ENCODE measurements at places on chromosomes 11 and 22.

DNA sequence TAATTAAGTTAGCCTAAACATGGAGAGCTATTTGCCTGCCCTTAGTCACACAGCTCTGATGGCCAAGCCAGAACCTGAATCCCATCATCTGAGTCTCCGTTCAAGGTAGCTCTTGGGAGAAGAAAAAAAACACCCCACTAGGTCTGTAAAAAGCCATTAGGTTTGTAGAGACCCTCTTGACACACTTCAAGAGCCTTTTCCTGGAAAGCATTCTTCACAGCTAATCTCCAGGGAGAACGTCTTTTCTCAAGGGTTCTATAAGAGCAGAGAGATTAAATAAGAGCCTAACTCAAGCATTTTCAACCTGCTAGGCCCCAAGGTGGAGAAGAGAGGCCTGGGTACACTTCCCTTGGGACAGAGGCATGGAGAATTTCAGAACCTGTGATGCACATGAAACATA, 61.6 kb upstream of the NAV2 start:
- no peak for DNase-seq

DNA sequence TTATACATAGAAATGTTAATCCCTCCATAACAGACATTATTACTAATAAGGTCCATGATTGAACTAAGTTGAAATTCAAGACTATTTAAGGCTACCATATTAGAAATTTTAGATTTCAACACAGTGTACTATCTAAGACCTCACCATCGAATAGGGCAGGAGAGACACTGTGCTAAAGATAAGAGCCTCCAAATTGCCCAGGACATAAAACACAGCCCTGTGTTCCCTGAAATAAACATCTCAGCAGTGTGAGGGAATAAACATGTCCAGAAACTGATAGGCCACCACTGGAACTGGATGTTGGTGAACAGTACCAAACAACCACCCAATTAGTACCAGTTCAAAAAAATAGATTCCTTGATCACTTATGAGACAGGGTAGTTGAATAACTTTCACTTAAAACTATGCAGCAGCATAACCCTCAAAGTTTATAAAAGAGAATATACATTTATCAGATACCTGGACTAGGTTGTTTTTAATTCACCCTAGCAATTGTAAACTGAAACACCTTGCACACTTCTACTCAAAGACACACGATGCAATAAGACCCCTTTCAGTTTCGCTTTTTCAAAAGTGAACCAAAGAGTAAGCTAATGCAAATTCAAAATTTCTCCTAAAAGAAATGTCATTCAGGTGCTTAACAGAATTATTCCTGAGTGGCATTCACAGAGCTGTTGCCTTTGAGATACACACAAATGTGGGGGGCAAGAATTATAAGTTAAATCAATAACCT, 34.3 kb downstream of the USP28 start:
- no peak for DNase-seq

DNA sequence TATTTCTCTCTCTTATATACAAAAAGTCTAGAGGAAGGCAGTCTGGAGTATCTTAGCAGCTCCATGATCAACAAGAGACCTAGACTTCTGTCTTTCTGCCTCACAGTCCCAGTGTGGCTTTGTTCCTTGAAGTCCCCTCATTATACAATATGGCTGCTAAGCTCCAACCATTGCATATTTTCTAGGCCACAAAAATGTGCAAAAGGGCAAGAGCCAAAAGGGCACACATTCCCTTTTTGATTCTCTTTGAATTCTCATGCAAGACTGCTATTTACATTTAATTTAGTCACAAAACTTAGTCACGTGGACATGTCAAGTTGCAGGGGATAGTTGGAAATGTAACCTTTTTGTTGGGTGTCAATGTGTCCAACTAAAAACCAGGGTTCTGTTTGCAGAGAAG, 64.2 kb upstream of the OLFML1 start:
- DNase-seq = no peak

DNA sequence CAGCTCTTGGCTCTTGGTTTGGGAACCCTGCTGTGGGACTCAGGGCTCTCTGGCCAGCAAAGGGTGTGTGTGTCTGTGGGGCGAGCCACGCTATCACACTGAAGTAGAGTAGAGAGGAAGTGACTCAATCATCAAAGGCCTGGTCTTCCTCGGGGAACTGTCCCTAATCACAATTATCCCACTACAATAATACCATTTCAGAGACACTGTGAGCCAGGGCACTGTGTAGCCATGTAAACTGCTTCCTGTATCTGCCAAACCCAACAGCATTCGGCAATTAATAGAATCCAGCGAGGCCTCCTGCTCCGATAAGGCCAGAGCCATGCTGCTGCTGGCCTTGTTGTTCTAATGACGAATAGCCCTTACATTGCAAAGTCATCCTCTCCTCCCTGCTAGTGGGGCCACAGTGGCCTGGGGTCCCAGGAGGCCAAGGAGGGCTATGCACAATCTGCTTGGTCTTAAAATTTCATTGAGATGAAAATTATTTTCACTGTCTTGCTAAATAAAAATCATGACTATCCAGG, 49.8 kb upstream of the LMO2 start:
- no peak for DNase-seq

GRCh38 chr11:50298182-50298988, 265.7 kb downstream of the OR4C45 start:
- DNase-seq = no peak

GRCh38 chr11:111996129-111996528, 29.1 kb upstream of the DLAT start:
- DNase-seq = no peak

DNA sequence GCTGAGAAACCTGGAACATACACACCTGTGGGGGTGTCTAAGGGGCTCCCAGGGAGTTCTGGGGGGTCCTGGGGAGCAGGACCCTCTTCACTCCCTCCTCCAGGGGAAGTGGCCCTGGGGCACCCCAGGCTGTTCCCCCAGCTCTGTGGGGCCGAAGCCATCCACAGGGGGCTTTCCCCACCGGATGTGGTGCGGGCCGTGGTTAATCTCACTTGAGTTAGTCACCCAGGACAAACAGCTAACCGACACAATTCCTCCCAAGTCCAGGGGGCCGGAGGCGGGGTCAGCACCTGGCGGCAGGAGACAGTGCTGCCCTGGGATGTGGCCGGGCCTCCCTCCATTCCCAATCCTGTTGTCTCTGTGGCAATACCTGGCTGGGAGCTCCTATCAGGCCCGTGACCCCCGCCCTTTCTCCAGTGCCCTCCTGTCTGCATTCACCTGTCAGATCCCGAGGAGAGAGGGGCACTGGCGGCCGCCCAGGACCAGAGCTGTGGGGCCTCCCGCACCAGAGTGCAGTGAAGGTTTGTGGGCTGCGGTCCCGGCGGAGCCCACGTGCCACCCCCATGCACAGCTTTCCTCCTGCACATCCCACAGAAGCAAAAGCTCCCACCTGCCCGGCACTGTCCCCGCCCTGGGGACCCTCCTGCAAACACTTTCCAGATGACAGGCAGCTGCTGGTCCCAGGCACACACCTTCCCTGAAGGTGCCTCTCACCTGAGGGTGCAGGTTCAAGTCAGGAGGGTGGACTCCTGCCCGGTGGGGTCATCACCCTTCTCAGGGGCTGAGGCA, 5.2 kb upstream of the MUC5AC start:
- no peak for DNase-seq

DNA sequence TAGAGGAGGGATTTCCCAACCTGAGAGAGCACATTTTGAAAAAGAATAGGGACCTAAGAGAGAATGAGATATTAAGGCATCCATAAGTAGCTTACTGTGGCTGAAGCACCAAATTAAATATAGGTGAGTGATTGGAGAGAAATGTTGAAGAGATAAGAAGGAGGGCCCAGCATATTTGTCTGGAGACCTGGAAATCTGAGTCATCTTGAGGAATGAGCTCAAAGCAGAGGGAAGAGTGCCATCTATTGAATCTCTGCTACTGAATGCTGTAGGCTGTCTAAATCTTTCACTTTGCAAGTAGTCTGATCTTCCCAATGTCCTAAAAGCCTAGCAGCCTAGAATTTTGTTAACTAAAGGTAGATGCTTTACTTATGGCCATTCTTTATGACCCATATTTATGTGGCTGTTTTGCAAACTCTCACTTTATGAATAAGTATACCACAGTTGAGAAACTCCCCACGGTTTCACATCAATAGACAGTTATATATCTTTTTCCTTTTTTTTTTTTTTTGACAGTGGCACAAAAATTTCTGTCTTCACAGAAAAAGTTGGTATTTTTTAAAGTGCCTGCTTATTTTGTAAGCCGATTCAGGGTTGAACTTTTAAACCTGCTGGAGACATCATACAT, 2093.5 kb downstream of the LRRC4C start:
- no peak for DNase-seq

- peak; percentile 54 for DNase-seq
Observed at GRCh38 chr11:102436561-102436960, 16.0 kb downstream of the TMEM123 start.

GRCh38 chr11:126914941-126915340, 85.6 kb downstream of the KIRREL3 start:
- peak; percentile 77 for DNase-seq

GRCh38 chr11:83007477-83007876, 64.2 kb downstream of the RAB30 start:
- DNase-seq = no peak

- no peak for DNase-seq
Observed at GRCh38 chr11:133898770-133899115, 53.4 kb upstream of the SPATA19 start.

GRCh38 chr11:46335890-46336562, 11.2 kb upstream of the DGKZ start:
- no peak for DNase-seq

GRCh38 chr11:134667505-134667904, 255.5 kb upstream of the B3GAT1 start:
- DNase-seq = no peak

- no peak for DNase-seq
Observed at GRCh38 chr22:26624803-26625202, 3.0 kb downstream of the CRYBA4 start.

DNA sequence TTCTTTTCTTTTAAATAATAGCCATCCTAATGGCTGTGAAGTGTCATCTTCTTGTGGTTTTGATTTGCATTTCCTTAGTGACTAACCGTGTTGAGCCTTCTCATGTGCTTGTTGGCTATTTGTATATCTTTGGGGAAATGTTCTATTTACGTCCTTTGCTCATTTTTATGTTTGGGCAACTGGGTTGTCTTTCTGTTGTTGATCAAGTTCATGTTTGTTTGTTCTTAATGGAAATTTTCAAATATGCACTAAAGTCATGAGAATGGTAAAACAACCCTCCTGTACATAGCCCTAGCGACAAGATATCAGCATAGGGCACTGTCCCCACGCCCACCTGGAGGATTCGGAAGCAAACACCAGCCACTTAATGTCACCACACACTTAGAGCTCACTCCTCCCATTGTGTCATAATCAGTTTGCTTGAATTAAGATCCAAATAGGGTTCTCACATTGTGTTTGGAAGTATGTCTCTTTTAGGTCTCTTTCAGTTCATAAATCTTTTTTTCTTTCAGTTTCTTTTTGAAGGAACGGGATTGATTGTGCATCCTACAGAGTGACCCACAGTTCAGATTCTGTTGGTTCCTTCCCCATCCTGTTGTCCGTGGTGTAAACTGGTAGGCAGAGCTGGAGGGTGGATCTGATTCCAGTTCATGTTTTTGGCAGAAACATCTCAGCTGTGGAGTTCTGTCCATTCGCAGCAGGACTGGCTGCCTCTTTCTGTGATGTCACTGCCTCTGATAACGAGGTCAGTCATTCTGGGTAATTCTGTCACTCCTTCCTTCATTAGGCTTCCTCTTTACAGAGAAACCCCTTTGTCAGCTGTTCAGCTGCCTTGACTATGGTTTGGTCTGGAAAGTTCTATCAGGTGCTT, 26.4 kb upstream of the ADORA2A start:
- no peak for DNase-seq

- peak; percentile 64 for DNase-seq
Observed at GRCh38 chr22:35257321-35258190, at the start of gene HMGXB4. Gene HMGXB4 (plus strand): TSS chr22:35257493. CDS start chr22:35262391, 4,898 bp downstream.

DNA sequence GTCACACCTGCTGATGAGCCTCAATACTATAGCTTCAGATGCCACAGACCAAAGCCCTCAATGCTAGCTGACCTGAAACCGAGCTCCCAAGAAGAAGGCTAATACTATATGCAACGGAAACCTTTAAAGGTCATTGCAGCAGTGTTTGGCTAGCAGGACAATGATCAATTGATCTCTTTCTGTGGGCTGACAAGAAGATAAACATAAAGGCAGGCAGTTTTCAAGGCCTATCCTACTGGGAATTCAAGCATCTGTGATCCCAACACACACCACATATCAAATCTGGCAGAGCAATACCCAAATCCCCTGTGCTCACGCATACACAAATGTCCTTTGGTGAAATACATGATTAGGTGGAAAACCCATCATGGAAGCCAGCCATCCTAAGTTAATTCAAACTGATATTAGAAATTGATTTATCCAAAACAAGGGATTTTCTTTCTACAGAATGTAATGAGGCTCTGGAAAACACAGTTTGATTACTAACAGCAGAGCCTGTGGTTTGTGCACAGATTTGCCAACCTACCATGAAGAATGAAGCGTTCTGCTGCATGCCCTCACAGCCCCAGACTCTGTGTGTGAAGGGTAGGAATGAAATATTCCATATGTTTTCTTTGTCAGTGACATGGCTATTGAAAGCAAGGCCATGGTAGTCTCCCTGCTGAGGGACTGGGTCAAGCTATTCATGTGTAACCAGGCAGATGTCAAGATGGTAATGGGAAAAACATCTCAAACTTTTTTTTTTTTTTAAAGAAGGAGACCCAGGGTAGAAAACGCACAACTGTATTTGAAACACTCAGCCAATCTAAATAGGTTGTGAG, 12.2 kb downstream of the LGR4 start:
- no peak for DNase-seq

GRCh38 chr11:28690746-28691145, 582.6 kb downstream of the METTL15 start:
- DNase-seq = peak; percentile 38

GRCh38 chr22:45537734-45538181, 35.1 kb downstream of the FBLN1 start:
- DNase-seq = peak; percentile 77

- DNase-seq = no peak
Observed at GRCh38 chr22:25829237-25829636, 87.2 kb downstream of the MYO18B start.

GRCh38 chr22:25057013-25057881, 104.7 kb downstream of the KIAA1671 start:
- DNase-seq = no peak

DNA sequence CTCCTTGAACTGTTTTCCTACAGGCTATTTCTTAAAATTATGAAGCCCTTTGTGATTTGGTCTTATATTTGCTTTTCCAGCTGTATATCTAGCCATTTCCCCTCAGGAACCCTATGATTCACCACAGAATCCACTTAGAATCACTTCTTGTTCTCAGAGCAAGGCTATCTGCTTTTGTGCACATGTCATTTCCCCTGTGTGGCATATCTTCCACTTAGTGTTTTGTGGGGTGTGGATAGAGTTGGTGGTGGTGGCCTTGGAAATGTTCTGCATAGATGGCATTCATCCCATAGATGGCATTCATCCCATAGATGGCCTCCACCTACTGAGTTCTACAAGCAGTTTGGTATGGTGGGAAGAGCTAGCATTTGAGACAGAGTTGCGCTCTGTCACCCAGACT, 44.7 kb downstream of the SWAP70 start:
- DNase-seq = no peak
